ENCODE measurements at places on chromosomes 1 and 21.

GRCh38 chr1:29124366-29125236 is 898 bp upstream of the TMEM200B start:
- peak; percentile 67 for DNase-seq

DNA sequence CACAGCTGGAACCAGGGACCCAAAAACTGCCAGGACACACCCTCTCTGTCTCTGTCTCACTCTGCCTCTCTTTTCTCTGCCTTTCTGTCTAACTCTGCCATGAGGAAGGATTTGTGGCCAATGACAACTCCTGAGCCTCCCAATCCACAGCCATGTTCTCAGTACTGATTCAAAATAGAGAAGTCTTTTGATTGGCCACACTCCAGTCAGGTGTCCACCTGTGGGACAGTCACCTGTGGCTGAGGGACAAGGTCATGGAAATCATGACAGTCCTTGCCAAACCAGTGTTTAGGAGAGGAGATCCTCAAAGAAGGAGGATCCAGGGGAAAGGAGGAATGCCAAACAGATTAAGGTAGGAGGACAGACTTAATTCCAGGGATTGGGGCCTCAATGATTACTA is 15.8 kb downstream of the TINAGL1 start:
- no peak for DNase-seq

DNA sequence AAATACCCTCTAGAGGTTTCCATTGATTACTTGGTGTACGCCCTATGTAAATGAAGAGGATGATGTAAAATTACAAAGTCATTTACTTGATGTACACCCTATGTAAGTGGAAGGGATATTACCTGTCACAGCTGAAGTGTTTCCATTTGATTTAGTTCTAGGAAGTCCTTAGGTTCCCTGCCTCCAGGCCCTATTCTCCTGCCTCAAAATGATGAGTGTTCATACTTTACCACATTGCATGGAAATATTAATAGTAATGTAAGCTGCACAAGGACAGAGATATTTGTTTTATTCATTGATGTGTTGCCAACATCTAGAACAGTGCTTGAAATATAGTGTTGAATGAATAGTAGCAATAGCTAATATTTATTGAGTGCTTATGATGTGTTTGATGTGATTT is 9.5 kb upstream of the AK4 start:
- DNase-seq: no peak

DNA sequence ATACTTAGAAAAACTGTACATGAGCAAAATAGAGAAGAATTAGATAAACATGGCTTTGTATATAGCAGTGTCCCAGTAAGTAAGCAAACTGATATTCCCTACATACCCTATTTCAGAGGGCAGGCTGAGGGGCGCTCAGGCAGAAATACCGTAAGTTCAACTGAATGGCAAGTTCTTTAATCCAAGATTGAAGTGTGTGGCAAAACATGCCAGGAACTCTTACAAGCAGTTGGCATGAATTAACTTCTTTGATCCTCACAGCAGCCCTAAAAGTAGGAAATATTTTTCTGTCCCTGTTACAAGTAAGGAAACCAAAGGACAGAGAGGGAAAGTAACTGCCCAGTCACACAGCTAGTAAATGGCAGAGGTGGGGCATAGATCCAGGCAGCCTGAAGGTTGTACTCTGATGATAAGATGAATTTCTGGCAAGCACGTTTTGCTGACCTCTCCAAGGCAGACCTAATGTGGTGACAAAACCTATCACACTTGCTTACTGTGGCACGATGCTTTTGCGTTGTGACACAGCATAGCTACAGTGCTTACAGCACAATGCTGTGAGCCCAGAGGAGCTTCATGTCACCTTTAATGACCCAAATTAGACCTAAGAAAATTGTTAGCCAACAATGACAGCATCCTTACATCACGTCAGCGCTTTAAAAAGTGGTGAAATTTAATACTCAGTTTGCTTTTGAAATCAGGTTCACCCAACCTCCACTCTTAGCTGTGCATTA is 35.0 kb upstream of the THEM4 start:
- no peak for DNase-seq

DNA sequence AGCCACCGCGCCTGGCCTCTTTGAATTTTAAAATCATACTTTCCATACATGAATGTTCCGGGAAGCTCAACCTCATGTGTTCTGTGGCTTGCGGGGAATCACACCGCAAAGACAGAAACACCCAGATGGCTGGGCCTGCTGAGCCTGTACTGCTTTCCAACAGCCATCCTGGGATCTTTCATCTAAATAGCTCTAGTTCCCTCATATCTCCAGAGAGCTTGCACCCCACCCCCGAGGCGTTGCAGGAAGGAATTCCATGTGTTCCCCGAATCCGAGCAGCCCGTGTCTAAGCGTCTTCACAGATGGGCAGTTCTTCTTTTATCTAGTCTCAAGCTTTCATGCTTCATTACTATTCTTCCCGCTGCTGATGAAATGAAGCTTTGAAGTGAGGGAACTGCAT is 66.4 kb downstream of the IGSF21 start:
- DNase-seq: no peak

- no peak for DNase-seq
Observed at GRCh38 chr1:18422954-18423353, 57.8 kb upstream of the KLHDC7A start.

DNA sequence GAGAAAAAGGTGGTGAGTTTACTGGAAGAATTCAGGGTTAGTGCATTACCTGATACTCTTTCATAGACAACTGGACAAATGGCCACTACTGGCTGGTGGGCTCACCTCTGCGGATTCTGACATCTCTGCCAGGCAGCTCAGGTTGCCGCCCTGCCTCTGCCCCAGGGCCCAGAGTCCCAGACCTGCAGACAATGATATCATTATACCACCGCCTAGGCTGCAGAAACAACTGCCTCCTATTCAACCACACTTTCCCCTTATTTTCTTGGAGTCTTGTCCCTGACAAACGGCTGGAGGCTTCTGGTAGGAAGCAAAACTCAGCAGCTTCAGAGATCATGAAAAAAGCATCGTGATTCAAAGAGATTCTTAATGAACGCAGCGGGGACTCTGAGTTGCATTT is 37.0 kb downstream of the IRF2BP2 start:
- no peak for DNase-seq

DNA sequence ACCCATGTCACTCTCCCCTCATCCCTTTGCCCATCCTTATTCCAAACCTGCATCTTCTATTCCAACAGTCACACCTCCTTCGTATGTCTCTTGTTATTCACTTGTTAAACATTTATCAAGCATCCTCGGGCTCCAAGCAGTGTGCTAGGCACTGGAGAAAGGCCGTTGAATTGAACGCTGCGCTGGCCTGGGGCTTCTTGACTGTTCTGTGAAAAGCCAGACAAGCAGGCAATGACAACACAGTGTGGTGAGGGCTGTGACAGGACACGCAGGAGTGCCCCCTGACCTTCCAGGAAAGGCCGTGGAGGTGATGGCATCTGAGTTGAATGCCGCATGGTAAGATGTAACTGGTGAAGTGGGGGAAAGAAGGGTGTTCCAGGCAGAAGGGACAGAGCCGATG is 19.2 kb downstream of the ETV3 start:
- no peak for DNase-seq

DNA sequence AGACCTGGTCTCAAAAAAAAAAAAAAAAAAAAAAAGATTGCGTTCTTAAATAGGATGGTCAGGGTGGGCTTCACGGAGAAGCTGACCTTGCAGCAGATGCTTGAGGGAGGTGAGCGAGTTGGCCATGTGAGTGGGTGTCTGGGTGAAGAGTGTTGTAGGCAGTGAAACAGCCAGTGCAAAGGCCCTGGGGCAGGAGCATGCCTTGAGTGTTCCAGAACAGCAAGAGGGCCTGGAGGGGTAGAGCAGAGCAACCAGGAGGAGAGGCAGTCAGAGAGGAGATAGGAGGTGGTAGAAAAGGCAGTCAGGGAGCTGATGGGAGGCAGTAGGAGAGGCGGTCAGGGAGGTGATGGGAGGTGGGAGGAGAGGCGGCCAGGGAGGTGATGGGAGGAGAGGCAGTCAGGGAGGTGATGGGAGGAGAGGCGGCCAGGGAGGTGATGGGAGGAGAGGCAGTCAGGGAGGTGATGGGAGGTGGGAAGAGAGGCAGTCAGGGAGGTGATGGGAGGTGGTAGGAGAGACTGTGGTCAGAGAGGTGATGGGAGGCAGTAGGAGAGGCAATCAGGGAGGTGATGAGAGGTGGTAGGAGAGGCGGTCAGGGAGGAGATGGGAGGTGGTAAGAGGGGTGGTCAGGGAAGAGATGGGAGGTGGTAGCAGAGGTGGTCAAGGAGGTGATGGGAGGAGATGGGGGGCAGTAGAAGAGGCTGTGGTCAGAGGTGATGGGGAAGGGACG is 20.2 kb upstream of the PADI6 start:
- no peak for DNase-seq

- no peak for DNase-seq
Observed at GRCh38 chr1:66944330-66945274, 19.8 kb downstream of the MIER1 start.

DNA sequence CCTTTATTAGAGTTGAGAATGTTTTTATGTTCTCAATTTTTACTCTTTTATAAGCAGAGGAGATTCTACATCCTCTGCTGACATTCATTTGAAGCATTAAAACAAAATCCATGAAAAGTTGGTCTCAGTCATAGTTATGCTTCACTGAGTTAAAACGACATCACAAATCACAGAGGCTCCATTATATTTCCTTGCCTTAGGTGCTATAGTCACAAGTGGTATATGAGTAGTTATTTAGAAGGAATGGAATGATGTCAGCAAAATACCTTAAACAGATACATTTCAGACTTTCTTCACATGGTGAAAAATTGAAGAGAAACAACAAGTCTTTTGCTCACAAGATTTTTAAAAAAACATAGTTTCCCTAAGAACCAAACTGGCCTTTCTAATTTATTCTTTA is 11.7 kb upstream of the METTL13 start:
- no peak for DNase-seq

DNA sequence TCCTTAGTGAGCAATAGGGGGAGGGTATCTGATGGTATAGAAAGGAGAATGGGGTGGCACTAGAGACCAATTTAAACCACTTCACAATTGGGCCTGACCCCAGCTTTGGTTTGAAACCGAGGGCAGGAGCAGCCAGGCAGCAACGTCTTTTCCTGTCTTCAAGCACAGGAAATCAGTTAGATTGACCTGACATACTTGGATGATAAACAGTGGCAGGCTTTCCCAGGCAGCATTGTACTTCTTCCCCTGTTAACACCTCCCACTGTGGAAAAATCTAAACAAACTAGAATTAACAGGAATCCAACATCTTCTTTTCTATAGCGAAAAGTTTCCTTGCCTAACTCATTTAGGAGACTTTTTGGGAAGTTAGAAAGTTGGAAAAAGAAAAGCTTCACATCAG is 40.6 kb downstream of the SELL start:
- no peak for DNase-seq

GRCh38 chr1:8663915-8664329 is 153.5 kb downstream of the RERE start:
- no peak for DNase-seq

DNA sequence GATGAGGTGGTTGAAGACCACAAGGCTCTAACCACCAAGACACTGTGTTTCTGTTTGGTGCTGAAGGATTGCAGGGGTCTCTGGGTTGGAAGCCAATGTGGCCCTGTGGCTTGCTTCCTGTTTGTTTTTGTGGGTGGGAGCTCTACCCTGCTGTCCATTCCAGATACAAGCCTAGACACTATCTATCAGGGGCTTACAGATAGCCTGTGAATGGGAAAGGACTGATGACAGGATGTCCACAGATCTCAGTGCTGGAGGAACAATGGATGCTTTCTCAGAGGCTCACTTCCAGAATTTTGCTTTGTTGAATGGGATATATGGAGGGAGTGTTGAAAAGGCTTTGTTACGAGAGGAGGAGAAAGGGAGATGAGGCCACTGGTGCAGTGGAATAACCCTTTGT is 69.7 kb downstream of the NOS1AP start:
- DNase-seq: no peak

DNA sequence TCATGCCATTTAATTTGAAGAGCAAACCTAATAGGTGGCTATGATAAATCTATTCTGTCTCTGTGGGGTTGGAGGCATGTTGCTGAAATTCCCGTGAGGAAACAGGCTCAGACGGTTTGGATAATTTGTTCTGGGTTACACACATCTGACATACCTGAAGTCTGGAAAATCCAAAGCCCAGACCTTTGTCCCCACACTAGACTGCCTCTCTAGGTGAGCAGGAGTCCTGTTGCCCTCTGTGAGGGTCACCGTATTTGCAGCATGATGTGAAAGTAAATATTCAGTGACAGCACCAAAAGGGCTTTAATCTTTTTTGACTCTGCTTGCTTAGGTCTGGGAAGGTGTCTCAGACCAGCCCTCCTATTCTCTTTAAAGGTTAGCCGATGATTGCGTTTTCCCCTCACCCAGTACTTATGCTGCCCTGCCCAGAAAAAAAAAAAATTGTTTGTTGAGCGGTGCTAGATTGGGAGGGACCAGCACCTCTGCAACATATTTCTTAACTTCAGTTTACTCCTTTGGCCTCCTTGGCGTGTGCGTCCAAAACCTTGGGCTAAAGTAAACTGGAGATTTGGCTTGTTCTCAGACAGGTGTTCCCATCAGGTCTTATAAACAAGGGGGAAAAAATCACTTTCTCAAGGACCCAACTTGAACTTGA is 67.0 kb downstream of the CACHD1 start:
- no peak for DNase-seq

GRCh38 chr1:222251847-222252246 is 296.1 kb downstream of the HHIPL2 start:
- DNase-seq: no peak

GRCh38 chr1:190453550-190453949 is 24.1 kb downstream of the BRINP3 start:
- DNase-seq: peak; percentile 16

DNA sequence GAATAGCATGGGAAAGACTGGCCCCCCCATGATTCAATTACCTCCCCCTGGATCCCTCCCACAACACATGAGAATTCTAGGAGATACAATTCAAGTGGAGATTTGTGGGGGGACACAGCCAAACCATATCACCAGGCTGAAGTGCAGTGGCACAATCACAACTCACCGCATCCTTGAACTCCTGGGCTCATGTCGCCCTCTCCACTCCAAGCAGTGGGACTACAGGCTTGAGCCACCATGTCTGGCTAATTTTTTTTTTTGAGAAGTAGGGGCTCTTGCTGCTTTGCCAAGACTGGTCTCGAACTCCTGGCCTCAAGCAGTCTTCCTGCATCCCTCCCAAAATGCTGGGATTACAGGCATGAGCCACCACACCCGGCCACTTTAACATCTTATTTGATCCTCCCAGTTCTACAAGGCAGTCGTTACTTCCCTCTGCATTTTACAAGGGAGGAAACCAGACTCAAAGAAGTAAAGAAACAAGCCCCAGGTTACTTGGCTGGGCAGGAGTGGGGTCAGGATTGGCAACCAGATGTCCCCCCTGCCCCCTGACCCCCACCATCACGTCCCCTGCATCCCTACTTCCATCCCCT is 26.9 kb upstream of the ACTL8 start:
- DNase-seq: no peak

Measured in RWPE1 (cell line).